ENCODE measurements at places on chromosomes 4 and X. TPM values are rescaled to one million over a fixed set of nuclear protein-coding genes. Genes with fewer than 3 reads are reported as not detected.
A peak's percentile ranks its signal among the peaks of the same experiment; 100 is the strongest.

Gene ITGB1BP2
- total RNA-seq: 3.8 TPM

DNA sequence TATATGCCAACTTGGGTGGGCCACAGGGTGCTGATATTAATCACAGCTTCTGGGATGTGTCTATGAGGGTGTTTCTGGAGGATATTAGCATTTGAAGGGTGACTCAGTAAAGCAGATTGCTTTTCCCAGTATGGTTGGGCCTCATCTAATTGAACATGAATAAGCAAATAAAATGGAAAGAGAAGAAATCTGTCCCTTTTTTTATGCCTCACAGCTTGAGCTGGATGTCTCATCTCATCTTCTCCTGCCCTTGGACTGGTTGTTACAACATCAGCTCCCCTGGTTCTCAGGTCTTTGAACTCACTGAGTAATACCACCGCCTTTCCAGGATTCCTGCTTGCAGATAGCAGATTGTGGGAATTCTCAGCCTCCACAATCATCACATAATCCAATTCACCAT, 1149.2 kb downstream of the PCDH18 start:
- H3K27ac ChIP-seq: no peak overlapping the region
- H3K4me3 ChIP-seq: no peak overlapping the region
- no peak for DNase-seq
- H3K27me3 ChIP-seq: no peaks in the 10 kb centered on the region
- no peaks in the 10 kb centered on the region for H3K4me1 ChIP-seq

Gene F11
- total RNA-seq: not detected

- H3K36me3 ChIP-seq: no peaks in the 10 kb centered on the region
- DNase-seq: no peak
- H3K27me3 ChIP-seq: no peaks in the 10 kb centered on the region
- no peaks in the 10 kb centered on the region for H3K4me1 ChIP-seq
- H3K4me3 ChIP-seq: no peak overlapping the region
- no peak overlapping the region for H3K27ac ChIP-seq
Observed at GRCh38 chr4:185726931-185727330, 85.1 kb downstream of the SORBS2 start.

GRCh38 chr4:38279650-38280322, 319.6 kb downstream of the PTTG2 start:
- no peak overlapping the region for H3K4me3 ChIP-seq
- no peaks in the 10 kb centered on the region for H3K27me3 ChIP-seq
- H3K4me1 ChIP-seq: no peaks in the 10 kb centered on the region
- H3K36me3 ChIP-seq: no peaks in the 10 kb centered on the region
- DNase-seq: no peak
- H3K27ac ChIP-seq: no peak overlapping the region

- no peaks in the 10 kb centered on the region for H3K36me3 ChIP-seq
- no peaks in the 10 kb centered on the region for H3K4me1 ChIP-seq
- no peak overlapping the region for H3K4me3 ChIP-seq
- H3K27ac ChIP-seq: no peak overlapping the region
- no peak for DNase-seq
Observed at GRCh38 chrX:68421636-68422035, 11.7 kb downstream of the OPHN1 start.

GRCh38 chr4:99893839-99894160, 427 bp downstream of the LAMTOR3 start:
- H3K27me3 ChIP-seq: no peaks in the 10 kb centered on the region
- H3K4me3 ChIP-seq: peak overlapping the region; percentile 92
- H3K27ac ChIP-seq: peak overlapping the region; percentile 96
- DNase-seq: no peak
- no peaks in the 10 kb centered on the region for H3K36me3 ChIP-seq
